ENCODE measurements at places on chromosomes 2 and 18. TPM values are rescaled to one million over a fixed set of nuclear protein-coding genes. Genes with fewer than 3 reads are reported as not detected.

GRCh38 chr18:48842259-48843061, 108.3 kb downstream of the SMAD7 start:
- DNase-seq: no peak

DNA sequence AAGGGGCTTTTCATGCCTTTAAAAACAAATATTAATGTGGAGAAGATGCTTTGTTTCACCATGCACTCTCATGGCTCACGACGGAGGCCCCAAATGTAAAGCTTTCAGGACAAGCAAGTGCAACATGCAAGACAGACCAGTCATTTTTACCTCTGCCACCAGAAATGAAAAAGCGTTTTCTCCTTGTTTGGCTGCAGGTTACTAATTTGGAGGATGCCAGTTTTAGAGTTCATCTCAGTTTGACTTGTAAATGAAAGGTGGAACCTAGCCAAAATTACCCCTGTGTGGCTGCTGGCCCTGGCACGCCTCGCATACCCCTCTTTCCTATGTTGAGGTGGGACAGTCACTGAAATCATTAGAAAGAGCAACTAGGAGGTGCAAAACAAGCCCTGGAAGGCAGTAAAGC, 138.6 kb downstream of the BCL2 start:
- DNase-seq: no peak

- DNase-seq: no peak
Measured at GRCh38 chr2:37796481-37796880, 125.0 kb upstream of the CDC42EP3 start.

MEP1B gene
- total RNA-seq: not detected

DNA sequence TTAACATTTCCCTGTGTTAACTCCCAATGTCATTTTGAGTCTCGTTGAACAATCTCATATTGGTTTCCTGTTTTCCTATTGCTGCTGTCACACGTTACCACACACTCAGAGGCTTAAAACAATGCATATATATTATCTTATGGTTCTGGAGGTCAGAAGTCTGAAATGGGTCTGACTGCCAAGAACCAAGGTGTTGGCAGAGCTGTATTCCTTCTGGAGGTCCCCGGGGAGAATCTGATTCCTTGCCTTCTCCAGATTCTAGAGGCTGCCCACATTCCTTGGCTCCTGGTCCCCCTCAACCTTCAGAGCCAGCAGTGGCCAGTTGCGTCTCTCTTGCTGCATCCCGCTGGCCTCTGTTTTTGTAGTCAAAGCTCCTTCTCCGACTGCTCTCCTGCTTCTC, 17.5 kb downstream of the COL4A4 start:
- DNase-seq: no peak

- DNase-seq: no peak
Measured at GRCh38 chr2:37167636-37168180, 10.9 kb upstream of the EIF2AK2 start.

ANTXR1 gene
- total RNA-seq: 32.8 TPM

- DNase-seq: no peak
Measured at GRCh38 chr2:42051543-42052235, 3.9 kb downstream of the PKDCC start.

MSTN gene
- 0.03 TPM for total RNA-seq

ALK gene
- total RNA-seq: 0.06 TPM

GRCh38 chr2:213733893-213734292, 449.6 kb downstream of the SPAG16 start:
- no peak for DNase-seq

GRCh38 chr2:82697231-82697630, 1761.8 kb downstream of the SUCLG1 start:
- DNase-seq: no peak

DNA sequence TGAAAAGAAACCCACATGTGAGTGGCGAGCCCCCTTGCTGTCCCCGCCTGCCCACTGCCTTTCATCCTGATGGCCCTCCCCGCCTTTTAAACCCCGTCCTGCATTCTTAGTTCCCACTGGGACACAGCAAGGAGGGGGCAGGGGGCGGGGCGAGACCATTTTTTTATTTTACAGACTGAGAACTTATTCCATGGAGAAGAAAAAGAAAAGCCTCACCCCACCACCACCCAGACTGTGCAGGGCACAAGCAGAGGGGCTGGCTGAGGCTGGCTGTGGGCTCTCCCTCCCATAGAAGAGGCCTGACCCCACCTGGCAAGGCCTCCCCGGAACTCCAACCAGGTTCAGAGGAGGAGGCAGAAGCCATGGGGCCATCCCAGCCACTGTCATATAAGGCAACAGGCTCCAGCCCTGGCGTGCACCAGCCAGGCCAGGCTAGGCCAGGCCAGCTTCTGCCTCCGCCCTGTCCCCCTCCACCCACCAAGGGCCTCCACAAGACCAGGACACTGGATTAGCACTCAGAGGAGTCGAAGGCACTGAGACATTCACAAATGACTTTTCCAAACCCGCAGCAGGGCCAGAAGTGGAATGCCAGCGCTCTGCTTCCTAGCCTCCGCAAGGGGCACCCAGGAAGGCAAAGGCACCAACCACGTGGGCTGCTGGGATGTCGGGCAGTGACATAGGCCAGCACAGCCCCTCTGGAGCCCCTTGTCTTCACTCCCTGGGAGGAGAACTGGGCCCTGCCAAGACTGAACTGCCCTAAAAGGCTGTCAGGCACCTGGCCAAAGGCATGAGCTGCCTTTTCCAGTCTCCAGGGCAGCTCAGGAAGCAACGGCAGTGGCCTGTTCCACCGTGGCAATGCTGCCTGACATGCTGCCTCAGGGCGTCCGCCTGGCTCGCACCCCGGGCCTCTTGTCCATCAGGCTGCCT, 37.5 kb upstream of the SEMA4C start:
- no peak for DNase-seq

DNA sequence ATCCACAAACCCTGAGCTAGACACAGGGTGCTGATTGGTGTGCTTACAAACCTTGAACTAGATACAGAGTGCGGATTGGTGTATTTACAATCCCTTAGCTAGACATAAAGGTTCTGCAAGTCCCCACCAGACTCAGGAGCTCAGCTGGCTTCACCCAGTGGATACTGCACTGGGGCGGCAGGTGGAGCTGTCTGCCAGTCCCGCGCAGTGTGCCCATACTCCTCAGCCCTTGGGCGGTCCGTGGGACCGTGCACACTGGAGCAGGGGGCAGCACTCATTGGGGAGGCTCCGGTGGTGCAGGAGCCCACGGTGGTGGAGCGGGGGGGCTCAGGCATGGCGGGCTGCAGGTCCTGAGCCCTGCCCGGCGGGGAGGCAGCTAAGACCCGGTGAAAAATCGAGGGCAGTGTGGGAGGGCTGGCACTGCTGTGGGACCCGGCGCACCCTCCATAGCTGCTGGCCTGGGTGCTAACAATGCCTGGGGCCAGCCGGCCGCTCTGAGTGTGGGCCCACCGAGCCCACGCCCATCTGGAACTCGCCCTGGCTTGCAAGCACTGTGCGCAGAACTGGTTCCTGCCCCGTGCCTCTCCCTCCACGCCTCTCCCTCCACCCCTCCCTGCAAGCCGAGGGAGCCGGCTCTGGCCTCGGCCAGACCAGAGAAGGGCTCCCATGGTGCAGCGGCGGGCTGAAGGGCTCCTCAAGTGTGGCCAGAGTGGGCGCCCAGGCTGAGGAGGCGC, 75.6 kb downstream of the MOB4 start:
- DNase-seq: no peak

GRCh38 chr2:175462246-175462645, 280.7 kb upstream of the ATP5MC3 start:
- DNase-seq: no peak

GRCh38 chr18:45549290-45549689, 66.0 kb upstream of the SLC14A2 start:
- DNase-seq: no peak

MARCHF4 gene
- total RNA-seq: 24.1 TPM

DSG1 gene
- total RNA-seq: not detected

Measured in HT1080 (cell line).